ENCODE measurements at places on chromosomes 4 and X.

DNA sequence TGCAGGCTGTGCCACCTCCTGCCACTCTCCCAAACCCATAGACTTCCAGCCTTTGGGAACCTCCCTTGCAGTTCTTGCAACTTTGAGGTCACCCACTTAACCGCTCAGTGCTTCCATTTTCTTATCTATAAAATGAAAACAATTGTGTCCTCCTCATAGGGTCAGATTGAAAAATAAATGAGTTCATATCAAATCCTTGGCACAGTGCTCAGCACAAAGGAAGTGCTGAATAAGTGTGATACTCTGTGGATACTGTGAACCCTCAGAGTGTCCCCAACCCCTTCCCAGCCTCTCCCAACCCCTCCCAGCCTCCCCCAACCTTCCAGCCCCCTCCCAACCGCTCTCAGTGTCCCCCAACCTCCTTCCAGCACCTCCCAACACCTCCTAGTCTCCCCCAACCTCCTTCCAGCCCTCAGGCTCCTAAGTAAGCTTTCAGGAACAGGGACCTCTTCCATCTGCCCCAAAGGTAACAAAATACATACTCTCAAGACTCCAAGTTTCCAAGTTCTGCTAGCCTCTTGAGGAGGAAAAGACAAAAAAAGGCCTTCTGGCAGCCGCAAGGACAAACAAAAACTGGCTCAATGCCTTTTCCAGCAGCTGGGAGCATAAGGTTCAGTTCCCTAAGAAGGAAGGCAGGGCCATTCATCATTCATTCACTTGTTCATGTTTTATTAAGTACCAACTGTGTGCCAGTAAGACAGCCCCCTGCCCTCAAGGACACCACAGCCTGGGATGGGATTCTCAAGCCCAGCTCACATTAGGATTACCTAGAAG is 46.1 kb upstream of the LGI2 start:
- DNase-seq = no peak

DNA sequence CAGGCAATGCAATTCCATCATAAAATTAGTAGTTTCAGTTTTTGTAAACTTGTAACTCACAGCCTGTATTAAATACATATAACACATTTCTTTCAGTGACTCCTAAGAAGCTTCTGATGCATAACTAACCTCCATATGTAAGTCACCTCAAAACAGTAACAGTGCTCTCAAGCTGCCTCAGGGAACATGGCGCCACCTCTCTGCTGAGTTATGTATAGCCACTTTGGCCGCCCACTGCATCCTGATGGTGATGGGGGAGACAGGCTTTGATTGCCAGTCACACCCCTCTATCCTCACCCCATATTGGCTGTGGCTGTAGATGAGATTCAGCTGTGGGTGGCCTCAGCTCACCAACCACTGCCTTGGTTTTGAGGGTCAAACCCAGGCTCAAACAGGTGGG is 54.3 kb downstream of the LRBA start:
- DNase-seq = peak; percentile 29

DNA sequence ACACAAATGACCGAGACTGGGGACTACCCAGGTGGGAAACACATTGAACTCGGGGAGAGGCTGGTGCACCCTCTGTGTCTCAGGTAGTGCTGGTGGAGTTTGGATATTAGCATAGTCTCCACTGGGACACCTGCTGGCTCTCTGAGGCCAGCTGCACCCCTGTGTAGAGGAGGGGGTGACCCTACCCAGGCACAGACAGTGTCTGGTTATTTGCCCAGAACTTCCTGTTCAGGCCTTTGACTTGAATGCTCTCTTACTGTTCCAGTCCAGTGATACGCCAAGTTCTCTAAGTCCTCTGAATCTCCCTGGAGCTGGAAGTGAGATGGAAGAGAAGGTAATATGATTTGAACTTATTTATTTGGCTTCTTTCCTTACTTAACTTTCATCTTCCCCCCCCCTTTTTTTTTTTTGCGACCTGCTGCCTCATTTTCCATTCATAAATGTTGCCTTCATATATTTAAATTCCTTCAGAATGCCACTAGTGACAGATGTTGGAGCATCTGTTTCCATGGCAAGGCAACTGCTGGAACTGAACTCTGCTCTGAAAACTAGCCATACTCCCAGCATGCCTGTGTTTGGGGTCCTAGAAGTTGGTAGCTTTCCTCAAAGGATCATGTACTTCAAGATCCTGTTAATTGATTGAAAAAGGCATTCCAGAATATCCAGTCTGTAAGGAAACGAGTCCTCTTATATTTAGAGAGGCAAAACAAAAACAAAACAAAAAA is 76.7 kb downstream of the AASDH start:
- no peak for DNase-seq

DNA sequence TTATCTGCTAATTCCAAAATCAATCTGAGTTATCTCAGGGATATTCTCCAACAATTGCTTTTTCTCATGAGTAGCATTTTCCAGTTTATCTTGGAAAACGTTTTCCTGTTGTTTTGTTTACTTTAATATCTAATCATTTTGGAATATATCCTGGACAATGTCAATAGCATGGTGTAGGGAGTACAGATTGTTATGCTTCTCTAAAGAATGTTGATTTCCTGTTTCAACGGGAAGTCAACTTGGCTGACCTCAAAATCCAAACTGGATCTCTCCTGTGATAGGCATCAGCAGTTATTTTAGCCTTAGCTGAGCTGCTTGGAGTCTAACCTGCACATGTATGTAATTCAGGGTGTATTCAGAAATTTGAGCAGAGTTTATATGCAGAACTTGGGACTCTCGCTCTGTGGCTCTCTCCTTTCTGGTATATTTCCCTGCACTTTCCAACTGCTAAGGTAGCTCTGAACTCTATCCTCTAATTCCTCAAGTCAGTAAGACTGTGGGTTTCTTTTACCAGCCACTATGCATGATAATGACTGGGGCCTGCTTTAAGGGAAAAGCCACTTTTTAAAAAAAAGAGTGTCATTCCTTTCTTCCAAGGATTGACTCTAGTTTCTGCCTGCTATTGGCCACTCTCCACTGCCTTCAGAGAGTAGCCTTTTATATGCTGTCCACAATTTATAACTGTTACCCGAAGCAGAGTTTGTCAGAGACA is 7.7 kb downstream of the PRSS48 start:
- DNase-seq = no peak

DNA sequence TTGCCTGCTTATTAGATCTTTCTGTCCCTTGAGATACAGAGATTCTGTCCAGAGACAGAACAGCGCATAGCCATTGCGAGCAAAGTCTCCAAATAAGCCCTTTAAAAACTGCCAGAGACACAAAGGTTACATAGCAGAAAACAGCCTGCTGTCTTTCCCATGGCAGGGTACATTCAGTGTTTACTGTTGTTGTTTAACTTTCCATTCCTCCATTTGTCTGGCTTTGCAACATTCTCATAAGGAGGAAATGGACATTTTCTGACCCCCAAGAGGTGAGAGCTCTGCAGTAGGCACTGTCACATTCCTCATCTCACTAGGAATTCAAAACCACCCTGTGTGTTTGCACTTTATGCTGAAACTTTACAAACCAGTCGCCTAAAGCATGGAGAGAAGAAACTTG is 48.3 kb downstream of the PDE5A start:
- no peak for DNase-seq

Measured in stimulated activated CD4-positive, alpha-beta T cell treated with anti-CD3 and anti-CD28 coated beads, Interleukin-15, amount 100 ng/mL, for 48 hours (primary cell).